ENCODE measurements at places on chromosomes 6 and 20. TPM values are rescaled to one million over a fixed set of nuclear protein-coding genes. Genes with fewer than 3 reads are reported as not detected.

MAP7 gene
- total RNA-seq = 9.4 TPM

FRK gene
- total RNA-seq = 0.63 TPM

MGME1 gene
- 9.1 TPM for total RNA-seq

RIMS1 gene
- total RNA-seq = 242 TPM

SEL1L2 gene
- 2.2 TPM for total RNA-seq

FAM209B gene
- total RNA-seq = not detected

PROCR gene
- total RNA-seq = 4.4 TPM

PTPRT gene
- total RNA-seq = 23.2 TPM

CEP85L gene
- total RNA-seq = 58.2 TPM

DYNLT1 gene
- total RNA-seq = 54.1 TPM

CD2AP gene
- total RNA-seq = 33.2 TPM

OR2B6 gene
- total RNA-seq = not detected

PRSS16 gene
- total RNA-seq = 0.31 TPM

SEMG1 gene
- not detected for total RNA-seq

SLC22A16 gene
- total RNA-seq = not detected

MRPS26 gene
- 27.5 TPM for total RNA-seq

ANKRD6 gene
- 66.7 TPM for total RNA-seq

FAM83C gene
- total RNA-seq = not detected

INSM1 gene
- total RNA-seq = 20.3 TPM

TRAPPC3L gene
- not detected for total RNA-seq

KIF6 gene
- 2.2 TPM for total RNA-seq

ATP5F1E gene
- 35.4 TPM for total RNA-seq

SPACA1 gene
- not detected for total RNA-seq

OPN5 gene
- not detected for total RNA-seq

HTR1B gene
- 1.9 TPM for total RNA-seq

IL17A gene
- not detected for total RNA-seq

FAM217A gene
- not detected for total RNA-seq

FAM184A gene
- total RNA-seq = 44.8 TPM

GNAS-AS1 gene
- 2.5 TPM for total RNA-seq

OR2H1 gene
- not detected for total RNA-seq

TUBB2A gene
- 1,279 TPM for total RNA-seq

ENPP1 gene
- 1.6 TPM for total RNA-seq

KIF25 gene
- total RNA-seq = not detected

TTK gene
- total RNA-seq = 6.9 TPM

FKBP1C gene
- 0.94 TPM for total RNA-seq

CPNE5 gene
- total RNA-seq = 15.3 TPM

FKBP1A gene
- 101 TPM for total RNA-seq

TSHZ2 gene
- 1.9 TPM for total RNA-seq

CDC25B gene
- total RNA-seq = 6.6 TPM

ZNF334 gene
- 37.6 TPM for total RNA-seq

ELOVL5 gene
- 51.6 TPM for total RNA-seq

CLPSL1 gene
- total RNA-seq = not detected

Data from parietal lobe (tissue), 2 donors.